ENCODE measurements at places on chromosomes 3 and 15. TPM values are rescaled to one million over a fixed set of nuclear protein-coding genes. Genes with fewer than 3 reads are reported as not detected.

- DNase-seq, result no peak
- no peaks in the 10 kb centered on the region for H3K4me1 ChIP-seq
- no peaks in the 10 kb centered on the region for H3K27me3 ChIP-seq
These were observed 9.3 kb upstream of the MELTF start for GRCh38 chr3:197038679-197039462.

DNA sequence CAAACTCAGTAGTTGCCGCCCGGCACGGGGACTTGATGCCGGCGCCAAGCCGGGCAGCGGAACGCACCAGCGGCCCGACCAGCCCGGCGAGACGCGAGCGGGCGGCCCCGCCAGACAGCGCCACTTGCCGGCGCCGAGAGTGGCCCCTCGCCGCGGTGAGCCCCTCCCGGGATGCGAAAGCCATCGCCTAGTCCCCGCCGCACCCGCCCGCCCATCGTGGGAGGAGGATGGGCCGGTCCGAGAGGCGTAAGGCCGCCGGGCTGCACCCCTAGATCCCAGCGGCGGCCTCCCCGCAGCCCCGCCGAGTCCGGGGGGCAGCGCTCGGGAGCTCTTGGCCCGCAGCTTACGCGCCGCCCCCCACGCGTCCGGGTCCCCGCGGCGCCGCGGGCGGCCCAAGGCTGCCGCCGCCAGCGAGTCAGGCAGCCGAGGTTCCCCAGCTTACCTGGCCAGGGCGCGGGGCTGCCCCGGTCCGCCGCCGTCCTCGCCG lies 609 bp downstream of the GOLGA8A start:
- no peaks in the 10 kb centered on the region for H3K36me3 ChIP-seq

DNA sequence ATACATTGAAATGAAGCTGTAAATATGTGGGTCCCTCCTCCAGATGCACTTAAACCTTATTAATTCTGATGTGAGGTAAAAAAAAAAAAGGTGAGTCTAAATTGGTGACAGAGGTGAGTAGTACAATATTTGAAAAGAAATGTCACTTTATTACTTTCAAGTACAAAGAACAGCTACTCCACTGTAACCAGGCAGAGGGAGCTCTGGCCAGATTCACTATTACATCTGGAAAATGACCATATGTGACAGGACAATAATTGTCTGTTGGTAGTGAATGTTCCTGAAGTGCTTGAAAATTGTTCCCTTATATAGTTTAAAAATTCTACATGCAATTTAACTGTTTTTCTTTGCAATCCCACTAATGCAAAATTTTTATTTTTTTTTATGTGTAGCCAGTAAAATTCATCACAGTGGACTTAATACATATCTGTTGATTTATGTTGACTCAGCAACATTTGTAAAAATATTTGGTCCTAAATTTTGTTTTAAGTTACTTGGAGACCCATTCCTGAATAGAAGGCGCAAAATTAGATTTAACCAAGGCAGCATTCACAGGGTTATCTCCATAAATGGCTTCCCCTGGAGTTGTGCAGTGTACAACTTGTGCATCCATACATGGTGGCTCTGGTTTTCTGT lies 231.9 kb upstream of the TBC1D5 start:
- no peak for DNase-seq
- no peak overlapping the region for H3K4me3 ChIP-seq
- no peak overlapping the region for H3K27ac ChIP-seq
- no peaks in the 10 kb centered on the region for H3K36me3 ChIP-seq
- no peaks in the 10 kb centered on the region for H3K27me3 ChIP-seq

The KLHL18 gene
- 32.9 TPM for total RNA-seq

- H3K27me3 ChIP-seq, result no peaks in the 10 kb centered on the region
- H3K4me3 ChIP-seq, result no peak overlapping the region
- DNase-seq, result no peak
These were observed 47.4 kb downstream of the CMTM8 start for GRCh38 chr3:32285891-32286290.

Measured in uterus (tissue), 4 donors.